Ammon's horn (tissue), 1 donor: ENCODE measurements at places on chromosomes 5 and 9.
A peak's percentile ranks its signal among the peaks of the same experiment; 100 is the strongest.

DNA sequence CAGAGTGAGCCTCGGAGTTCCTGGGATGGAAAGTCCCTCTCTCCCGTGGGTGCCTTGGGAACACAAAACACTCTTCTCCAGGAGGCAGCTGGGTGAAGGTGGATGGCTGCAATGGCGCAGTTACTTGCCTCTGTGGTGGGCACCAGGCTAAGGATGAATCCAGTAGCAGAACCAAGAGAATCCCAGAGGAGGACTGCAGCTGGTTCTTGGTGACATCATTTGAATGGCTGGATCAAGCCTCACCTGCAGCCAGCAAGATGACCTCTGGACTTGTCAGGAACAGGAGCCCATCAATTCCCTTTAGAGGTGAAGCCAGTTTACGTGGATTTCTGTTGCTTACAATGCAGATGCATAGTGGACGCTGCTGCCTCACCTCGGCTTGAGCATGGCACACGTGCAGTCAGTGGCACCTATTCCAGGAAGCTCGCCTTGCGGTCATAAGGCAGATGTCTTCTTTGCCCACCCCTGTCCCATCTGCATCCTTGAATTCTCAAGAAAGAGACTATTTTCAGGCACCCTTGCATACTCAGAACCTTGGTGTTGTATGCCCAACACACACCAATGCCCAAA is 34.1 kb upstream of the ADAMTS2 start:
- no peak for DNase-seq

- peak; percentile 85 for DNase-seq
These were observed 18.7 kb upstream of the PTPDC1 start for GRCh38 chr9:94065535-94065961.

GRCh38 chr9:95836072-95836471 is 39.4 kb upstream of the ERCC6L2 start:
- DNase-seq = no peak

DNA sequence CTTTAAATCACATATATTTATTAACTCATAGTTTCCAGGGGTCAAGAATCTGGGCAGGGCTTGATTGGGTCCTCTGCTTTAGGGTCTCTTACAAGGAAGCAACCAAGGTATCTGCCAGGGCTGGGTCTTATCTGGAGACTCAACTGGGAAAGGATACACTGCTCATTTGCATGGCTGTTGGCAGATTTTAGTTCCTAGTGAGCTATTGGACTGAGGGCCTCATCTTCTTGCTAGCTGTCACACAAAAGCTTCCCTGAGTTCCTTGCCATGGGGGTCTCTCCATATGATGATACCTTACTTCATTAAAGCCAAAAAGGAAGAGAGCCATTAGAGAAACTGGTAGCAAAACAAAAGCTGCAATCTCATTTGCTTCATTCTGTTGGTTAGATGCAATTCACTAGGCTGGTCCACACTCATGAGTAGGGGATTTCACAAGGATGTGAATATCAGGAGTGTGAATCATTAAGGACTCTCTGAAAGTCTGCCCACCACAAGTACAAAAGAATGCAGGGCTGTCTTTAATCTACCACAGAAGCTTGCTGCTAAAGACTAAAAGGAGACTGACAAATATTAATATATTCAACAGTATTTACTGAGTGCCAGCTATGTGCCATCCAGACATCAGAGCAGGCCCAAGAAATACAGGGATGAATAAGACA is 42.0 kb upstream of the TIMD4 start:
- DNase-seq = no peak

DNA sequence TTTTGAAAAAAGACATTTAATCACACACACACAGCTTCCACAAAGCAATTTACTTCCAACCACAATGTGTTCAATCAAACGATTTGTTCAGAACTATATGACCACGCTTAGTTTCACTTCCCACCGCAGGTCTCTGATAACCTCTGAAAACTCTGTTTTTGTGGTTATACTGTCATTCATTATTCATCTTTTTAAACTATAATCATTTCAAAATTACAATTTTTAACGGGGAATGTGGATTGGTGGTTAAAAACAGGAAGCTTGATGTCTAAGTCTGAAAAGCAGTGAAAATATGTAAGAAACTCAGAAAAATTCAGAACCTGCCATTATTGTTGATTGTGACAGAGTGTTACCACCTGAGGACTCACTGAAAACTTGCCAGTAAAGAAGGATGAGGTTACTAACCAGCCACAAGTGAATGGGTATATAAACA is 12.7 kb upstream of the TMEM174 start:
- no peak for DNase-seq

GRCh38 chr9:126754436-126755316 is 50.2 kb upstream of the ZBTB43 start:
- no peak for DNase-seq

- DNase-seq = no peak
These were observed 7.2 kb downstream of the CYFIP2 start for GRCh38 chr5:157273131-157273556.

DNA sequence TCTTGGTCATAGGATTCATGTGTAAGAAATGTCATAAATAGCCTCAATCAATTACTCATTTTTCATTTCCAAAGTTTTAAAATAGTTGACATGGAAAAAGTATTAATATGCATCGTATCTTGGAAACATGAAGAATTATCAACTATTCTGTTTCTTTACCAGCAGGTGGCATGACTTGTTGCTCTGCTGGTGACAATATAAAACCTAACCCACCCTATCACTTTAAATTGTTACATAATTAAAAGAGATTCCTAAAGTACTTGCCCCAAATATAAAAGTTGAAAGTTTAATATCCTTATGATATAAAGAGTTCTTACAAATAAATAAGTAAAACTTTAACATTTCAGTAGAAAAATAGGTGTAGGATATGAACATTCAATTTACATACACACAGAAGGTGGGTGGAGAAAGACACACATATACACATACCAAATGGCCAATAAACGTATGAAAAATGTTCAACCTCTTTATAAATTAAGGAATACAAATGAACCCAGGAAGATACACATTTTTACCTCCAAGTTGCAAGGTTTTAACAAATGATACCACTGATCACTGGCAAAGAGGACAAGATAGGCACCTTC is 30.6 kb downstream of the MAP1B start:
- no peak for DNase-seq

- DNase-seq = no peak
These were observed 41.5 kb upstream of the MACIR start for GRCh38 chr5:103217101-103217500.

GRCh38 chr5:72328172-72328571 is 8.0 kb downstream of the PTCD2 start:
- peak; percentile 88 for DNase-seq

DNA sequence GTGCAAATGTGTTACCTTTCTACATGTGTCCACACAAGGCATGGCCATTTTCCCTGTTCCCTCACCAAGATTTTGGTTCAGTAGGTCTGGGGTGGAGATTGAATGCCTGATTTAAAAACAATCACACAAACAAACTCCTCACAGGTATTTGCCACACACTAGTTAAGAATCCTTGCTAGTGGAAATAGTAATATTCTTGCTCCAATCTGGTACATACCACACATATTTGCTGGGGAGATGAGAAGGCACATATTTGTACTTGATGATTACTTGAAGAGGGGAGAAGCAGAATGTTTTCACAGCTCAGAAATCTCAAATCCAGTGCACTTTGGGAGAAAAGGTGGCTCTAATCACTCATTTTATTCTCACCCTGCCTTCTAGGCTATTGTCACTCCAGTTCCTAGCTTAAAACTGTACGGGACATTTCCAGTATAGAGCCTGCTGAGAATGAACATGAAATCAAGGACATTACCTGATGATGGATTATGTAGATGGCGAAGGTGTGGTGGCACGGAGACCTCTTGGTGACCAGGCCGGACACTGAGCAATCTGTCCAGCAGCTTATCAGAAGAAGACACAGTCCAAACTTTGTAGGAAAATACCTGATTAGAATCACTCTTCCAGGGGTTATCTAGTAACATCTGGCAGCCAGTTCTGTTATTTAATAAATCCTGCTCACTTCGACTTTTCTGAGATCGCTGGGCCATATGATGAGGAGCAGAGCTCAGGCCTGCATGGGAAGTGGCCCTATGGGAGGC is 116.1 kb upstream of the IL6ST start:
- no peak for DNase-seq

GRCh38 chr5:133421394-133421793 is 190.9 kb downstream of the FSTL4 start:
- DNase-seq = no peak

GRCh38 chr9:137970686-137971476 is 93.3 kb downstream of the CACNA1B start:
- DNase-seq = no peak

DNA sequence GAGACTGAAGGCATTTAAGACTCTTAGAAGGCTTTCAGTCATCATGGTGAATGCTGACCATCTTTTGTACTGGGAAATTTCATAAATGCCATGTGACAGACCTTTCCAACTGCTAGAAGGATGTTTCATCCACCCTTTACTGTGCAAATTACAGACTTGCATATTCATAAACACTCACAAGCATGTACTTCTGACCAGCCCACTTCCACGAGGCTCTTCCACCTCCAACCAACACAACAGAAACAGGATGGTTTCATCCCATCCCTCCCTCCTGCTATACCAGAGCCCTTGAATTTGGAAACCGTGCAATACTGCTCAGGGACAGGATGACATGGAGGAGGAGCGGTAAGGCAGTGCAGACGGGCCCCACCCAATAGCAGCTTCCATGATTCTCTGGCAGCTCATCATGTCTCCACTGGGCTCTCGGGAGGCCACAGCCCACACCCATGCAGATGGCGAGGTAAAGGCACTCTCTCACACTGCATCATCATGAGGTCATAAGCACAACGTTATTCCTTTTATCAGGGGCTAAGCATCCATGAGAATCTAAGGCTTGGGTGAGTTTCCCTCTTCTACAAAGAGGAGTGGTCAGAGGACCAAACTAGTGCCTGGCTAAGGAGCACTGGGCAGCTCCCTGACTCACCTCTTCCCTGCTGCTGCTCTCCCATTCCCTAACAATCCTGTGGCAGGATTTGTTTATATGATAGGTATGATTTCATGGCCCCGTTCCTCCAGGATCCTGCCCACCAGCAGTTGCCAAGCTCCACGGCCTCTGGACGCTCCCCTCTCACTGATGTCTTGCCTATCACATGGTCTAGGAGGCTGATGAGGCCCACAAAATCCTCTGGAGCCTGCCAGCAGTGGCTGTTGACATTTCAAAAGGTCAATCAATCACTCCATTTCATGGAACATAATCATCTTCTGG is 94.4 kb upstream of the FSTL4 start:
- DNase-seq = no peak

- DNase-seq = no peak
These were observed 156.1 kb downstream of the NXNL2 start for GRCh38 chr9:88691091-88691490.

DNA sequence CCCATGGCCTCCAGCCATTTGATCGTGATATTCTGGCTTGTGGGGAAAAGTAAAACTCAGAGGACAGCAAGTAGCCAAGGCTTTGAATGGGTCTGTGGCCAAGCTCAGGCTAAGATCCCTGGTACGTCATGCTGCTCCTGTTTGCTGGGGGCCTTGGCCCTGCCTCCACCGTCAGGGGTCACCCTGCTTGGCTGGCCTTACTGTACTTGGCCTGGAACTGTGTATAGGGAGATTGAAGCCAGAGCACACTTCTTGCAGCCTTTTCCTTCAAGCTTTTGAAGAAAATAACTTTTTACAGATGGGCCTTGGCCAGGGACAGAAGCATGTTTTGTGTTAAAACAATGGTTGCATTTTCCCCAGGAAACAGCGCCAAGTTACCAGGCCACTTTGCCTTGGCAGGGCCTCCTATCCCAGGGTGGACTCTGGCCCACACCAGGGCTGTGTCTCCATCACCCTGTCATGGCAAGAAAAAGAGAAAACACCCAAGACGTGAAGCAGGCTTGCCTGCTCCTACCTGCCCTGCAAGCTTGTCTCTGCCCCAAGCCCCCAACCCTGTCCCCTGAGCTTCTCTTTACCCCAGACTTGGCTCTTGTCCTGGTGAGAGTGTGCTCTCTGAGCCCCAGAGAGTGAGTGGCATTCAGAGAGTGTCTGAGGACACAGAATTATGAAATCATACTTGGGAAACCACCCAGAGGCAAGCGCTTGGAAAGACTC is 286.9 kb downstream of the GADD45G start:
- DNase-seq = peak; percentile 51

DNA sequence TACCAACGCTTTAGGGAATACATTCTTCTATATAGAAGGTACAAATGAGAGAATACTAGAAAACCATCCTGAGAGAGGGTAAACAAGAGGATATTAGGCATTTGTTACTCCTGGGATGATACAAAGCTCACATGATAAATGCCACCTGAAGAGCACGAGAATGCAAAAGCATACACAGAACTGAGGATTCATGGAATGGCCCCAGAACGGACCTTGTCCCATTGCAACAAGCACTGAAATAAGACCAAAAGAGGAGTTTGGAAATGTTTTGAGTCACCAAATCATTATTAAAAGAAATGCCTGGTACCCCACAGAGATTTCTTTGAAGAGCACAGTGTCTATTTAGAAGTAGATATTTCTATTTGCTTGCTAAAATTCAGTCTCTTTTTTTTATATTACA is 173.5 kb downstream of the TTC39B start:
- no peak for DNase-seq

- DNase-seq = no peak
These were observed 52.9 kb upstream of the FAM169A start for GRCh38 chr5:74919041-74919440.

- no peak for DNase-seq
These were observed 16.8 kb downstream of the LPCAT1 start for GRCh38 chr5:1507014-1507375.

GRCh38 chr9:84781458-84781857 is 111.9 kb downstream of the NTRK2 start:
- DNase-seq = no peak

- DNase-seq = no peak
These were observed 171.6 kb downstream of the RMI1 start for GRCh38 chr9:84152204-84152603.

DNA sequence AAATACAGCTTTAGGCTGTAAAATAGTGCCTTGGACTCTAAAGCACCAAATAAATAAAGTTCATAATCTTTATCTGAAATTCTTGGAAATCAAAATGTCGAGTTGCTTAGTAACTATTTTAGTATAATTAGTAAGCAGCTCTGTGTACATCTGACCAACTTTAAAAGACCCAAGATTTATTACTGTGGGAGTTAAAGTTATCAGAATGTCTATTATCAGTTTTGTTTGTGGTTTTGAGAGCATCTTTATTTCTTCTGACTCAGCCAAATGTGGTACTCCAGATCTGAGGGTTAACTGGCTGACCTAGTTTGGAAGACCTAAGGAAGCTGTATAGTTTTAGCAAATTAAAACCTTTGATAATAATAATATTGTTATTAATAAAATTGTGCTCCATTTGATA is 81.2 kb downstream of the PRLR start:
- DNase-seq = no peak

GRCh38 chr5:119309326-119309725 is 46.5 kb upstream of the TNFAIP8 start:
- DNase-seq = no peak
